HepG2 (cell line): ENCODE measurements at places on chromosomes 7 and 10. TPM values are rescaled to one million over a fixed set of nuclear protein-coding genes. Genes with fewer than 3 reads are reported as not detected.

DNA sequence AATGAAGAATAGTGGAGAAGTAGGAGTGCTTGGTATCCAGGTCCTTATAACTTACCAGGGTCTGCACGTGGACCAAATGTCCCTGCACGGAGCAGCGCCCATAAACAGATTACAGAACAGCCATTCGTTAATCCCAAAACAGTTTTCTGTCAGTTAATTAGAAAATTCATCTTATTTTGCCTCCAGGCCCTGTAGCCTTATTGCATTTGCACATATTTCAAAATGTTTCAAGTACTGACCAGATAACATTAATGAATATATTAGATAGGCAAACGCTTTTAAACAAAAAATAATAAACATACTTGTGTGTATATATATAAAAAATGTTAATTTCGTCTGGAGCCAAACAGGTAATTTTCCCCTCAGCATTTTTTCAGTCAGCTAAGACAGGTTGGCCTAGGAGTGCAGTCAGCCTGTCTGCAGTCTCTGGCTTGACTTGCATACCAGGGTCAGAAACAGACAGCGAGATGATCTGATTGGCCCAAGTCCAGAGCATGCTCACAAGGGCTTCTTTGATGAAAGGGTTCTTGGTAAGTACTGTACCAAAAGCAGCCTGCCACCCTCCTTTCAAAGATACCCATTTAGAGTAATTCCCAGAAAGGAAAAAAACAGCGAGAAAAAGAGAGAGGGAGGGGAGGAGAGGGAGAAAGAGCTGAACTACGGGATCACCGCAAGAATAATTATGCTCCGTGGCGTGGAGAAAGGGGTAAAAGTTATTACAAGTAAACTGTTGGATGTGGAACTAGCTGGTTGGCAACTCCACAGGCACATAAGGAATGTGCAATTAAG is 194.4 kb upstream of the TCF7L2 start:
- DNase-seq, result peak; percentile 77

DNA sequence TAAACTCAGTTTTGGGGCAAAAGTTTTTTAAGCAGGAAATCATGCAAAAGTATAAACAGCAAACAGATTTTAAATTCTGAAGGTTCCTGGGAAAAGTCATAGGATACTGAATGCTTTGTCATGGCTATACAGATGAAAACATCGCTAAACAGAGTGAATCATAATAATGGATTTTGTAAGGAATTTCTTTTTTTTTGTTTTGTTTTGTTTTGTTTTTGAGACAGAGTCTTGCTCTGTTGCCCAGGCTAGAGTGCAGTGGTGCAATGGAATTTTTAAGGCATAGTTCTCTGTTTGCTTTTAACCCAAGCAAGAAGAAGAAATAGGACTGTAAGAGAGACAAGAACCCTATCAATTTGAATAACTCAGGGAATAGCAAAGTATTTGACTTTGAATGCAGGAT is 285.3 kb downstream of the NRG3 start:
- no peak for DNase-seq

GRCh38 chr10:100907773-100908363 is 4.9 kb upstream of the SLF2 start:
- no peak for DNase-seq

GRCh38 chr7:100132697-100133151 is 6.0 kb downstream of the MBLAC1 start:
- DNase-seq, result peak; percentile 57

DNA sequence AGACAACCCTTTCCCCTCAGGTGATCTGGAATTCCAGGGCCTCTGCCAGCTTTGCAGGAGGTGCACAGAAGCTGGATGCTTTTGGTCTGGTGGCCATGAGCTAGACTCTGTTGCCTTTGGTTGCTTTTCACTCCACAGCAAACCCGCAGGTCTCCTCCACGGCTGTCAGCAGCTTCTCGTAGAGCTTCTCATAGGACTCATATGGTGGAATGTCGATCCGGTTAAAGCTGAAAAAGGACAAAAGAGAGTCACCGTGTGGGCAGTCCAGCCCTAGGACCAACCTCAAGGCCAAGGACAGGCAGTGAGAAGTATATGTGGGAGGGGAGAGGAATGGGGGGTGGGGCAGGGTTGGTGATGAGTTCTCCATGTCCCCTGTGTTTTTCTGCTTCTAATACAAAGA is 113.5 kb downstream of the SMURF1 start:
- no peak for DNase-seq

- DNase-seq, result no peak
Observed at GRCh38 chr10:132389433-132390169, 7.4 kb upstream of the PWWP2B start.

DNA sequence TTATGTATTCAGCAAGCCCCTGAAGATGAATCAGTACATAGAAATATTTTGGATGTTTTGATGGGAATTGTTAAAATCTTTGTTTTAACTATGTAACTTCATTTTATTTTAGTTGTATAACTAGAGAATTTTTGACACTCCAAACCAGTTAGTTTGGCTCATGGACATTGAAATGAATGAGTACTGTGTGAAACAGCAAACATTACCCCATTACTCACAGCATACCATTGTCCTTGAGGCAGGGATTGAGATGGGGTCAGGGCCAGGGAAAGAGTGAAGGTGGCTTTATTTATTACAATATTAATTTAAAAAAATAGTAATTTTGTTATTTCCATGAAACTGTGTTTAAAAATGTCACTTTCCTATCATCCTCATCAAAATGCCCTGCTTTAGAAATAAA is 4.8 kb upstream of the BMPER start:
- no peak for DNase-seq

- no peak for DNase-seq
Observed at GRCh38 chr7:4071370-4072058, 610.6 kb upstream of the FOXK1 start.

Gene HPSE2
- total RNA-seq, result not detected in 2 replicates

Gene GTPBP10
- total RNA-seq, result 38.7 and 54.6 TPM in 2 replicates

Gene EPDR1
- 27.3 and 38.3 TPM in 2 replicates for total RNA-seq

Gene TMEM140
- 5.6 and 9.2 TPM in 2 replicates for total RNA-seq

Gene GGCT
- total RNA-seq, result 78.3 and 100 TPM in 2 replicates

Gene IL6
- total RNA-seq, result not detected in 2 replicates
